Kidney epithelial cell (primary cell): ENCODE measurements at places on chromosomes 5 and 9. TPM values are rescaled to one million over a fixed set of nuclear protein-coding genes. Genes with fewer than 3 reads are reported as not detected.

DNA sequence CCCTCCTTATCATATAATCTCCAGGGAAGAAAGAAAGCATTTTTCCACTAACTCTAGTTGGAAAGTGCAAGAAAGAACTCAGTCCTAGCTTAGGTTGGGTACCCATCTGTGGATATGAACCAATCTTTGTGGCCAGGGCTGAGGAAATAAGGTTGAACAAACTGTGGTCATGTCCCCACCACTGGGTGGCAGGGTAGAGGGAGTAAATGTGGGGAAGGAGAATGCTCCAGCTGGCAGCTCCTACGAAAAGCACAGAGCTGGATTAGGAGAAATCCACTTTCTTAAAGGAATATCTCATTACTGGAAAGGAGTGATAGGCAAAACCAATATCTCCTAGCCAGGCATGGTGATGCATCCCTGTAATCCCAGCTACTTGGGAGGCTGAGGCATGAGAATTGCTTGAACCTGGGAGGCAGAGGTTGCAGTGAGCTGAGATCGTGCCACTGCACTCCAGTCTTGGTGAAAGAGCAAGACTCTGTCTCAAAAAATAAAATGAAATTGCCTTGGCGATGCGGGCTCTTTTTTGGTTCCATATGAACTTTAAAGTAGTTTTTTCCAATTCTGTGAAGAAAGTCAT, 175.1 kb downstream of the CCDC192 start:
- DNase-seq, result no peak

DNA sequence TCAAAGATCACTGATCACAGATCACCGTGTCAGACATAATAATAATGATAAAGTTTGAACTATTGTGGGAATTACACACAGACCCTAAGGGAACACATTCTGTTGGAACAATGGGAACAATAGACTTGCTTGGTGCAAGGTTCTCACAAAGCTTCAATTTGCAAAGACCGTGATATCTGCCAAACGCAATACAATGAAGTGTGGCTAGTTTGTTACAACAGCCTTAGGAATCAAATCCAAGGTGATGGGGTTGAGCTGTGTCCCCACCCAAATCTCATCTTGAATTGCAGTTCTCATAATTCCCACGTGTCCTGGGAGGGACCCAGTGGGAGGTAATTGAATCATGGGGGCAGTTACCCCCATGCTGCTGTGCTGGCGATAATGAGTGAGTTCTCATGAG, 20.8 kb downstream of the KYAT1 start:
- no peak for DNase-seq

GRCh38 chr9:98694943-98695342, 13.8 kb downstream of the GABBR2 start:
- no peak for DNase-seq

DNA sequence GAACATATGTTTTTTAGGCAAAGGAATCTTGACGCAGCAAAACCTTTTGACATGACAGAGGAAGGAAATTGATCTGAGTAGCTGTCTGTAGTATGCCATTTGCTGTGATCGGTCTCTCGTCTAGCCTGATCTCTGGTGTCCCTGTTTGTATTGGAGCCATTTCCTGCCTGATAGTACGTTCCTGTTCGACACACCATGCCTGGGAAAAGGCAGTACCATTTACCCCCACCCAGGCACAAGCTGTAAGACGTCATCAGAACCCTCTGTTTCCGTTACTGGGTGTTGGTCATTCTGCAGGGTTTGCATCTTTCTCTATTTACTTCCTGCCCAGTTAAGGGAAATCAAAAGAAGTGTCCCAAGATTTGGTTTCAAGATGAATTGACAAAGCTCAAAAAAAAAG, 129.7 kb downstream of the CEMIP2 start:
- no peak for DNase-seq

DNA sequence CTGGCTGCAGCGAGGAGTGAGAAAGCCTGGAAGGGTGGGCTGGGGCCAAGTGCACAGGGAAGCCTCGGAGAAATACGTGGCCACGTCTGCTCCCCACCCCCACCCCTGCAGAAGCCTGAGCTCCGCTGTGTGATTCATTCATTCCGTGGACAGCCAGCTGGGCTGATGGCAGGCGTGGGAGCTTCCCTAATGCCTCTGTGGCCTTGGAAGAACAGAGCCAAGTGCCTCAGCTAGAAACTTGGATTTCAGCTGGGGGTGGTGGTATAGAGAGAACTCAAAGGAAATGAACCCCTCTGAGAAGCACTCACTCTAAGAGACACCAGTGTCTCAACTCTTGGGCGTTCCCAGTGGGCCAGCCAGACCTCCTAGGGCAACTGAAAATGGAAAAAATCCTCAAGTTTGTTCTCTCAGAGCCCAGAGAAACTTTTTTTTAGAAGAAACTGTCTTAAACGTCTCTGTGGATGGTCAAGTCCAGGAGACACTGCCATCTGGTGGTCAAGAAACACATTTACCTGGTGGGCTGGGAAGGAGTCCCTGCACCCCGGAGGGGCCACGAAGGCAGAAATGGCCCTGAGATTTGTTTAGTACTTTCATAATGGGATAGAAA, 18.0 kb downstream of the ATOX1 start:
- peak; percentile 77 for DNase-seq

SPATA31C1 gene
- not detected in 2 replicates for total RNA-seq

DPM2 gene
- 31.8 and 33.1 TPM in 2 replicates for total RNA-seq
